Cardiac septum (tissue), 1 donor: ENCODE measurements at places on chromosomes 2 and 18. TPM values are rescaled to one million over a fixed set of nuclear protein-coding genes. Genes with fewer than 3 reads are reported as not detected.

Gene C2orf72
- total RNA-seq, result 0.08 TPM

Gene ANKRD12
- 66.6 TPM for total RNA-seq

DNA sequence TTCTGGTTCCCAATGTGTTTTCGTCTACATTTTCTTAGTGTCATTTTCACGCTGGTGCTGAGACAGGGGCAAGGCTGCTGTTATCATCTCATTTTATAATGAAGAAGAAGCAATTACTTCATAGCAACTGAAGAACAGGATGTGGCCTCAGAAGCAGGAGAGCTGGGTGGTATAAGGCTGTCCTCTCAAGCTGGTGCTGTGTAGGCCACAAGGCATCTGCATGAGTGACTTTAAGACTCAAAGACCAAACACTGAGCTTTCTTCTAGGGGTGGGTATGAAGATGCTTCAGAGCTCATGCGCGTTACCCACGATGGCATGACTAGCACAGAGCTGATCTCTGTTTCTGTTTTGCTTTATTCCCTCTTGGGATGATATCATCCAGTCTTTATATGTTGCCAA, 7.3 kb downstream of the IL36G start:
- no peak for DNase-seq

DNA sequence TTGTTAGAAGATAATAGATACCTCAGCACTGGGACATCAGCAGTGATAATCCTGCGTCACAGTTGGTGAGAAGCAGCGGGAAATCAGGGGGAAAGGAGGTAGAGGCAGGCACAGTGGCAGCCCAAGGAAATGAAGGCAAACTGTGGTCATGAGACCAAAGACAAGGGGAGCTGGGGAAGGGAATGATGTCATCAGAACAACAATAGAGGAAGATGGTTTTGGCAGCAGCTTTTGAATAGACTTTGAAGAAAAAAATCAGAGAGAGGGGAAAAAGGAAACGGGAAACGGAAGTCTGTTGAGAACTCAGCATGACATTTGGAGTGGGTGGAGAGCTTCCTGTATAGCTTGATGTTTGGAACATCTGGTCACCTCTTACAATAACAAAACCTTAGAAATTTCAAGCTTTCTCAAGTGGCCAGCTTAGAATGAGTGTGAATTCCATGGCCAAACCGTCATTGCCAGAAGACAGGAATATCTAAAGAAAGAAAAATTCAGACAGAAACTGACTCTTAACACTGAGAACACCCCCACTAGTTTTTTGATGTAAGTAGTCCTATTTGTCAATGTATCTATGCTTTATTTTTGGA, 18.4 kb upstream of the YES1 start:
- no peak for DNase-seq

- DNase-seq, result no peak
Measured at GRCh38 chr2:236561874-236562273, 7.8 kb upstream of the ACKR3 start.
